EH (cell line): ENCODE measurements at places on chromosomes 3 and 15.

GRCh38 chr15:90435652-90436337 lies 47.8 kb downstream of the IQGAP1 start:
- no peak for DNase-seq

- DNase-seq: no peak
Measured at GRCh38 chr3:129020691-129021090, 19.6 kb downstream of the EFCC1 start.

- DNase-seq: no peak
Measured at GRCh38 chr15:56868170-56868569, 50.3 kb upstream of the TCF12 start.

DNA sequence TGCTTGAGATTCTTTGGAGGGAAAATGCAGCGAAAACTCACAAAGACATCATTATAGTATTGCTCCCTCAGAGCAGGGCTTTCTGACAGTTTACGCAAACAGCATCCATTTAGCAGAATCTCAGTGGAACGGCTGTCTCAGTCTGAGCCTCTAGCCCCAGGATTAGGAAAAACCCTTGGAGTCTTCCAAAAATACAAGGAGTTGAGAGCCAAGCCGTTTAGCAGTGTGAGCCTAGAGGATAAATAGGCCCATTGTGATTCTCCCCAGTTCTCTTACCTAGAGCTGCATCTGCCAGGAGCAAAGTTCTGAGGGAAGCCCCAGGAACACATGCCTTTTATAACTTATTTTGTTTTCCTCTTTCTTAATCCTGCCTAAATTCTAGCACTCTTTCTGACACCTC lies 359.6 kb downstream of the NTRK3 start:
- no peak for DNase-seq

DNA sequence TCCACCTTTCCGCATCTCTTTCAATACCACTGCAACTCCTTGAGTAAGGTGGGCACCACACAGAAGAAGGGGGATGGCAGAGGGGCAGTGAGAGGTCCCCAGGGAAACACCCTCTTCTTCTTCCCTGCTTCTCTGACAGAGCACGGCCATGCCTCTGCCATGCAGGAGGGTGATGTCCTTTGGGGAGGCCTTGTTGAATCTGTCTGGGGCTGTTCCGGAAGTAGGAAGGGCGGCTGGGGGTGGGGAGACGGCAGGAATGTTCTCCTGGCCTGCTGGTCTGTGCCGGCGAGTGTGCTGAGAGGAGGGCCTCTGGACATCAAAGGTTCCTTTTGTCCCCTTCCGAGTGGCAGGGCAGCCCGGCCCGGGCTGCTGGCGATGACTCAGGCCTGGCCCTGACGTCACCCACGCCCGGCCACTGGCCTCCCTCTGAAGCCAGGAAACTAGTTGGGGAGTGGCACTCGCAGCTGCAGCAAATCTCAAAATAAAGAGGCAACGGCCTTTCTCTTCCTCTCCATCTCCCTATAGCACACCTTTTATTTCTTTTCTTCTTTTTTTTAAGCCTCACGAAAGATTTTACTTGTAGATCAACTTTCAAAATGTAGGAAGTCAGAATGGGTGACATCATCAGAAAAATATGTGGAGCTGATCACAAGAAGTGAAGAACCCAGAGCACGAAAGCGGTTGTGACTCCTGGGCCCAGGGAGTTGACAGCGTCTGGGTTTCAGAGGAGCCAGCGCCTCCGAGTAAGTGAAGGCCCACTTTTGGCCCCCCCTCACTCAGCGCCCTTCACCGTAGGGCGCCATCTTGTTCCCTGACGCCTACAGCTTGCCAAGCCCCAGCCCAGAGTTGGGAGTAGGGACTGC lies at the start of gene ZBTB38:
TSS of gene ZBTB38 (plus strand) at position 443 of the 863 bp plus-strand sequence. CDS start 73,885 bp downstream, outside the sequence.
- peak; percentile 98 for DNase-seq

DNA sequence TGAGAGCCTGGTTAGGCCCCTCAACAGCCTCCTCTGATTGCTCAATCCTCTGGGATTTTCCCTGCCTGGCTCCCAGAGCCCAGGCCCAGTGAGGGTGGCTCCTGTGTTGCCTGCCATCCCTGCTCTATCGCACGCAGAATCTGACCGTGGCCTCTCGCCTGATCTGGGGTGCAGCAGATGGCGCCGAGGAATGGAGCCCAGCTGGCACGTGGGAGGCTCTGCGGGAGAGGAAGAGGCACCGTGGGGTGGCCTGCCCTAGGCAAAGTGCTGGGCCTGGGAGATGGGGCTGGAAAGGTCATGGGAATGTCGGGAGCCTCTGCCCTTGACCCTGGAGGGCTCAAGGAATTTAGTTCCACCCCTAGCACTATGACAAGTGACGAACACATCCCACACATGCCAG lies 10.3 kb downstream of the SV2B start:
- no peak for DNase-seq

DNA sequence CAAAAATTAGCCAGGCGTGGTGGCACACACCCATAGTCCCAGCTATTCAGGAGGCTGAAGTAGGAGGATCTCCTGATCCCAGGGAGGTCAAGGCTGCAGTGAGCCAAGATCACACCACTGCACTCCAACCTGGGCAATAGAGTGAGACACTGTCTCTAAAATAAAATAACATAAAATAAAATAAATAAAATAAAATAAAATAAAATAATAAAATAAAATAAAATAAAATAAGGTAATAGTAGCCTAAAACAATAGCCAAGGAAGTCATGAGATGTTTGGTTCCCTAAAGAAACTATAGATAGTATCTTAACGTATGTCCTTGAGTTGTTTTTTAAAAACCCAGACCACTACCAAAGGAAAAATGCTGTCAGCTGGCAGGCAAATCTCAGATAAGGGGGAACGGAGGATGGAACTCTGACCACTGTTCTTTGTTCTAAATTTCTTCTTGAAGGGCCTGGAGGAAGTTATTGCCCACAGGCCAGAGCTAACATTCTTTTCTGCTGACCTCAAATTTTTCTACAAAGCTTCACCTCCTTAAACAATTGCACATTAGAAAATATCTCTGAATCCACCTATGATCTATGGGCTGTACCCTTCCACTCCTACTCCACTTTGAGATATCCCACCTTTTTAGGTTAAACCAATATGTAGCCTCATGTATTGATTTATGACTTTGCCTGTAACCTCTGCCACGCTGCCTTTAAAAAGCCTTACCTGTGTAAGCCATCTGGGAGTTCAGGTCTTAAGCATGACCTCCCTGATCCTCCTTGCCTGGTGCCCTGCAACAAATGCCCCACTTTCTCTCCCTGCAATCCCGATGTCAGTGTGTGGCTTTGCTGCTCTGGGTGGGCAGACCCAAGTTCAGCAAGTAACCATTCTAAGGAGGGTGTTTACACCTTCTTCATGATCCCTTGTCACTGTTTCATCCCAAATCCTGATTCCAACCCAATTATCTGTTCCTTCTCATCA lies 126.2 kb upstream of the BHLHE40 start:
- DNase-seq: peak; percentile 16

- peak; percentile 99 for DNase-seq
Measured at GRCh38 chr3:8482960-8483665, 18.5 kb upstream of the LMCD1 start.

- DNase-seq: peak; percentile 37
Measured at GRCh38 chr15:56428821-56429458, 36.0 kb downstream of the MNS1 start.

DNA sequence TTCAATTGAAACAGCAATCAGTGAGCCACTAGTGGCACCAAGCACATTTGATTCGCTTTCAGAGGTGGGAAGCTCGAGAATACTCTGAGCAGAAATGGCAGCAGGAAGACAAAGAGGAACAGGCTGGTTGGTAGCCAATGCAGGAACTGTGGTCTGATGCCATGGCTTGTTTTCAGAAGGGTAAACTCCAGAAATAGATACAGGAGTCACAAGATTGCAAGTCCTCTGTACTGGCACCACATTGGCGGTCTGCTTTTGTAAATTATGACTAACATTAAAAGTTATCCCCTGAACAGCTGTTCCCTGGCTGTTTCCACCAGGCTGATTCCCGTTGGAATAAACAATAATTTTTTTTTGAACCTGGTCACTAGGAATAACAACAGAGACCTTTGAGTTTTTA lies 35.5 kb downstream of the USF3 start:
- no peak for DNase-seq

DNA sequence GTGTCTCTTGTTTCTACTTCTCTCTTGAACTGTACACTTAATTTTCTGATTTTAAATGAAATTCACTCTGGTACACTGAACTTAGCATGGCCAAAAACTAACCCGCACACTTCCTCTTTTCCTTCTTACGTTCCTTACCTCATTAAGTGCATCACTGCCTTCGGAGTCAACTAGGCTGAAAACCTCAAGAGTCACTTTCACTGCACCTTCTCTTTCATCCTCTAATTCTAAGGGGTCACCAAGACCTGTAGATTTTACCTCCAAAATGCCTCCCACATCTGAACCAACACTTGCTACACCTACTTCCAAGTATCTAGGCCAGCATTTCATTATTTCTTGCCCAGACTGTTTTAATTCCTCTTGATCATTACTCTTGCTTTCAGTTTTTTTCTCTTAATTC lies 6.6 kb downstream of the CBLB start:
- DNase-seq: no peak

DNA sequence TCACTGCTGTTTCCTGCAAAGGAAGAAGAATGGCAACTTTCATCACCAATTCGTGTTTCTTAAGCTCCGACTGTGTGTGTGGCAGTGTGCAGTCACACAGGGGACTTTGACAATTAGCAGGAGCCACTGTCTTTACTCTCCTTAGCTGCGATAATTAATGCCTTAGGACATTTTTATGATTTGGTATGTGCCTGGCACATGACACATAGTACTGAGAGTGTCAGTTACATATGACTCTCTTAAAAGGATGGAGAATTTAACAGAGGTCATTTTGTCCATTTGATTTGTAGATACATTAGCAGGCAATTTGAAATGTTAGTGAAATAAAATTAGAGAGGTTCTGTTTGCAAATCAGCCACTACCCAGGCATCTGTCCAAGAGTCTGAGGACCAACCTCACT lies 128.9 kb upstream of the VEPH1 start:
- DNase-seq: peak; percentile 3

DNA sequence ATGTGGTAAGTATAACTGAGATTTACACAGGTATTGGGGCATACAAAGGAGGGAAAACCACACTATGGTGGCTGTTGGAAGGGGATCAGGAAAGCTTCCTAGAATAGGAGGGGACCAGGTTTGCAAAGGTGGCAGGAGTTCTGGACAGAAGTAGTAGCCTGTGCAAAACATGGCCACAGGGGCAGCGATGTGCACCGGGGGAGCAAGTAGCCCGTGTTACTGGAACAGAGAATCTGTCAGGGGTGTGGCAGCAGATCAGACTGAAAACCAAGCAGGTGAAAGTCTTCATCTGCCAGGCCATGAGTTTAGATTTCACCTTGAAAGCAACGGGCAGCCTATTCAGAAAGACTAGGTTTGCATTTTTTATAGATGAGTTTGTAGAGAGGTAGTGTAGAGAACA lies 182.3 kb upstream of the LPP start:
- no peak for DNase-seq

DNA sequence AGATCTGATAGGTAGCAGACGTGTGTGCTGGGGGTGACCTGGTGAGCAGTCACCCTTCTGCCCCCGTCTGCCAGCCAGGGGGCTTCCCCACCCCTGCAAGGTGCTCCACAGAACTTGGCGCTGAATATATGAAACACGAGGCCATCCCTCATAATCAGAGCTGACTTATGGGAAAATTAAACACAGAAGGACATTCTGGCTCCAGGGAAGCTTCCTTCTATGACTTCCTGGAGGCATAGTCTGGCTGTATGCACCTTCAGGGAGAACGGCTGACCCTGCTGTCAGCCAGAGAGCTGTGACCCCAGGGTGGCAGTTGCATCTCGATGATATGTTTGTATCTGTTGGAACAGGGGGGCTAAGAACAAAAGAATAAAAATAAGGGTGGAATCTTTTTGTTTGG lies 26.6 kb upstream of the MRPS22 start:
- no peak for DNase-seq

DNA sequence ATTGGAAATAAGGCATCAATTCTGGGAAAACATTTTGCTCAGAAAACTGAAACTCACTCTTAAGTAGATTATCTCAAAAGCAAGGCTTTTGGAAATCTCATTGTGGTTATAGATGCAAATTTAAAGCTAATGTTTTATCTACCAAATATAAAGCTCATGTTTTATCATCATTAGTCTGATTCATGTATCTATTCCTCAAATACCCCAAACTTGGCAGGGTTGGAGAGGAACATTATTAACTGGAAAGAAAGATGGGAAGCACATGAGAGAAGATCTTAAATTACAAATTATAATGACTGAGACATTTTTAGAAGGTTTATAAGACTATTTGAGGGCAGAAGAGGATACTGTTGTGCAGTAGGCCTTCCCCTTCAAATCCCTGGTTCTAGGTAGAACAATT lies 137.3 kb upstream of the TGFBR2 start:
- DNase-seq: no peak

DNA sequence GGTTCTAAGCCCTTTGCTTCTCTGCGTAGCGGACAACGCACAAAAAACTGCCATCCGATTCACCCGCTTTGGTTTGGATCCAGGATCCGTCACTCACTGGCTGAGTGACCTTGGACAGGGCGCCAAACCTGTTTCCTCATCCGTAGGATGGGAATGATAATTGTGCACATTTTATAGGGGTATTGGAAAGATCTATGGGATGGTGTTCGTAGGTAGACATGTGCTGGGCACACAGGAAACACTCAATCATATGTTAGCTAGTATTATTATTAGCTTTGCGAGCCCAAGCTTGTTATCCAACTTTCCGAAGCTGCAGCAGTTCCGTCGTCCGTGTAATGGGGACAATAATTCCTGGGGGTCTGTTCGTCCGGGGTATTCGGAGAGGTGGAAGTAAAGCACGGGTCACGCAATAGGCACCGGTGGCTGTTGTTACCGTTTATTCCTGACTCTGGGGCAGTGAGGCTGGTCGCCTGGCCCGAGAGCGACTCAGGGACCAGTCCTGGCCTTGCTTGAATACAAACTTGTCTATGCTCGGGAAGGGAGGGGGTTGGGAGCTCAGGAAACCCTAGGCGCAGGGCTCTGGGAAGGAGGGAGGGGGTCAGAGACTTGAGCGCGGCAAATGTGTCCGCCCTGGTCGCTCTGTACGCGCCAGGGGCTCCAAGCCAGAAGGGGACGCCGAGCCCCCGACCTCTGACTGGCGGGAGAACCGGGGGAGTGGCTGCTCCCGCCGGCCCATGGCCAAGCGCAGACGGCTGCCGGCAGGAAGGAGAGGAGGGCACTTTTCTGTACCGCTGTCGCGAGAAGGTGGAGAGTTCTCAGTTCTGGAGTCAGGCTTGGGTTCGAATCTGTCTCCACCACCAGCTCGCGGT lies 1.3 kb downstream of the SPSB4 start:
- no peak for DNase-seq

- DNase-seq: no peak
Measured at GRCh38 chr3:20316238-20316637, 130.2 kb upstream of the SGO1 start.

GRCh38 chr3:133159498-133160475 lies 121.6 kb downstream of the TMEM108 start:
- DNase-seq: no peak

GRCh38 chr3:186653080-186653707 lies 12.6 kb upstream of the HRG start:
- DNase-seq: no peak
